T-helper 22 cell (primary cell): ENCODE measurements at places on chromosomes 3 and 15.

DNA sequence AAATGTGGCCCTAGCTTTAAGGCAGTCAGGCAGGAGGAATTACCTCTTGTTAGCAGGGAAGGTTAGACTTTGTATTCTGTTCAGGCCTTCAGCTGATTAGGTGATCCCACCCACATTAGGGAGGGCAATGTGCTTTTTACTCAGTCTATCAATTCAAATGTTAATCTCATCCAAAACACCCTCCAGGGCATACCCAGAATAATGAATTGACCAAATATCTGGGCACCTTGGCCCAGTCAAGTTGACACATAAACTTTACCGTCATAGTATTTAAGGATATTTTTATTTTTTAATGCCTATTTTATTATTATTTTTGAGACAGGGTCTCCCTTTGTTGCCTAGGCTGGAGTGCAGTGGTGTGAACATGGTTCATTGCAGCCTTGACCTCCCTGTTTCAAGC is 146.1 kb downstream of the PTPRG start:
- DNase-seq = no peak

- no peak for DNase-seq
Observed at GRCh38 chr3:177351757-177352158, 154.5 kb upstream of the TBL1XR1 start.

GRCh38 chr3:172752651-172753050 is 2.1 kb downstream of the ECT2 start:
- no peak for DNase-seq

DNA sequence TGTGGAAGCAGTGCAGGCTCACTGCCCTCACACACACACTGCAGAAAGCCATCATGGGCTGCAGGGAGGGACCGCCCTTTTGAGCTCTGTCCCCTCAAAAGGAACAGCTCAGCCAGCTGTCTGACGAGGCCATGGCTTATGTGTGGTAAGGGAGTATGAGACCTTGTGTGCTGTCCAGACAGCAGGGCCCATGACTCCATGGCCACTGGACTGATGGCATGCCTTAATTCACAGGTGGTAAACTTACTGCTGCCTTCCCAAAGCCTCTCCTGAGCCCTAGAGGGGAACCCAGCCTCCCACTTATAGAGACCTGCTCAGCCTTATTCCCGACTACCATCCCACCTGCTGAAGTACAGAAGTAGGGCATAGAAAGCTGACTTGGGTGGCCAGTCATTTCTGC is 5.6 kb downstream of the FAM240A start:
- no peak for DNase-seq

GRCh38 chr3:30578986-30579579 is 27.3 kb upstream of the TGFBR2 start:
- DNase-seq = no peak

GRCh38 chr15:68380456-68380855 is 51.5 kb downstream of the ITGA11 start:
- DNase-seq = no peak

DNA sequence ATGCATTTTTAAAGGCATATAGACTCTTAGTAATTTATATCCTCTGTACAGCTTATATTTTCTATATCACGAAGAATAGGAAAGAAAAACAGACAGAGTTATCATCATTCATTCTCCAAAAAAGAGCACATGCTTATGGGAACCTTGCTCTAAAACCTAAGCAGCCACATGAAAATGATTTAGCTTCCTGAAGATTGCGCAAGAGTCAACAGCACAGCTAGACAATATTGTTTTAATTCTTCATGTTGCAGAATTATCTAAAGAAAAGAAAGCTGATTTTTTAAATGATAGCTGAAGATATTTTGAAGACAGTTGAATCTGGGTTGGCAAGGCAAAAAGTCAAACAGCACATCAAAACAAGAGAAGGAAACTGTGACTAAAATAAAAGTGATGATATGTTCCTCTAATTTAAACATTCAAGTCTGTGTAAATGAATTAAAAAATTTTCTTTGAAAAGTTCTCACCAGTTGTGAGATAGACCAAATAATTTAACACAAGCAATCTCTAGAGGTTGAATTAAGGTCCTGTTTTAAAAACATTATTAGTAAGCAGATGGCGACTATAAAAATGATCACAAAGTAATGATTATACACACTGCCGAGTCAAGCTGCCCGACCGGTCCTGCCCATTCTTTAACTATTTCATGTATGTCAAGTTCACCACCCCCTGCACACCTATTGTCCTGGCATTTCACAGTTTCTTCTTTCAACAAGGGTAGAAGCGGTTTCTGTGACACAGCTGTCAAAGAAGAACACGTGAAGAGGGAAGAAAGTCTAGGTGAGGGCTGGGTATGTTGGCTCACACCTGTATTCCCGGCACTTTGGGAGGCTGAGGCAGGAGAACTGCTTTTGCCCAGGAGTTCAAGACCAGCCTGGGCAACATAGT is 74.2 kb upstream of the BHLHE40 start:
- no peak for DNase-seq

GRCh38 chr15:35080226-35080625 is 4.9 kb downstream of the NANOGP8 start:
- no peak for DNase-seq

- DNase-seq = no peak
Observed at GRCh38 chr3:99919694-99920093, 102.0 kb downstream of the CMSS1 start.

DNA sequence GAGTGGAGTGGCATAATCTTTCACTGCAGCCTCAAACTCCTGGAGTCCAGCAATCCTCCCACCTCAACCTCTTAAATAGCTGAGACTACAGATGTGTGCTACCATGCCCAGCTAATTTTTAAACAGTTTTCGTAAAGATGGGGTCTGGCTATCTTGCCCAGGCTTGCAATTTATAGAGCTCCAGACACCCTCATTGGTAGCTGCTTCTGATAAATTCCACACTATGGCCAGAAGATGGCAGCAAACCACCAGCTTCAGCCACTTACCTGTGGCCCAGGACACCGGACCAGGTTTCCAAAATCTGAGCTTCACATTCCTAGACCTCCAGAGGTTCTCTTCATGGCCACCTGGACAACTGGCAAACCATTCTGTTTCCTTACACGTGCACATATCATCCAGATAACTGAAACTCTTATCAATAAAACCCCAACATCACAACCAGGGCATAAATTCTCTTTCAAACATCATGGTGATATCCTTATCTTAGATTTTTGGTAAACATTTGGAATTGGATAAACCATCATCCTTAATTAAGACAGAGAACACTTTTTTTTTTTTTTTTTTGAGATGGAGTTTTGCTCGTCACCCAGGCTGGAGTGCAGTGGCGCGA is 28.9 kb downstream of the FBXW12 start:
- DNase-seq = peak; percentile 40

GRCh38 chr3:85342915-85343314 is 384.1 kb downstream of the CADM2 start:
- no peak for DNase-seq

DNA sequence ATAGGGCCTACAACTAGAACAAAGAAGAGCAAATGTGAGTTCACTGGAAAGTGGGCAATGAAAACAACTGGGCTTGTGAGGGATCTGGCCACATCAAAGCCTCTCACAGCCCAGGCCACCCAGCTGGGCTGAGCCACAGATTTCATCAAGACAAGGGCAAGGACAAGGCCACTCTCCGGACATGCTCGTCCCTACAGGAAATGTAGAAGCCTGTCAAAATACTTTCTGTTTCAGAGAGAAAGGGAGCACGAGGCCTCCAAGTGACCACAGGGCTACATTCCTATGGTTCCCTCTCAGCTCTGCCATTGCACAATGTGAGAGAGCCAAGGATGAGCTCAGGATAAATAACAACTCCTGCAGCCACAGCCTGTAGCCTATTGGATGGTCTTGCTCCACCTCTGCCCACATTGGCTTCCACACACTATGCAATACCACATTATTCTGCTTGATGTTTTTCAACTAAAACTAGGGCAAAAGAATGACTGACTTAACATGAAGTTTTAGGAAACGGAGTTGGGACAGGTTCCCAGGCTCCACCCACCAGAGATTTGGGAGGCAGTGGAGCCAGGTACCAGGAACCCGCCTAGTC is 12.1 kb downstream of the TBC1D2B start:
- no peak for DNase-seq

DNA sequence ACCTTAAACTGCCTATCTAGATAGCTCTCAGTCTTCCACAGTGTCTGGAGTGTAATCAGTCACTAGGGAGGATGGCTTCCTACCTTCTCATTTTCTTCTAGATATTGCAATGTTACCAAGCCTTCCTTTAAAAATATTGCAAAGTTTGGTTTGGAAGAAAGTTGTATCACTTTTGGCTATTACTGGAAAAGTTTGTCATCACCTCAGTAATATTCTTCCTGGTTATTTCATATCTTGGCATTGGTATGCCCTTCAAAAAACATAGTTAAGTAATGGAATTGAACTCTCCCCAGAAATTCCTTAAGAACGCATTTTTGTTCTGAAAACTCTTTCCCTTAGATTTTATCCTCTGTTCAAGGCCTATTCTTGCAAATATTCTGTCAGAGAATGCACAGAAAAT is 179.3 kb upstream of the MME start:
- DNase-seq = no peak

DNA sequence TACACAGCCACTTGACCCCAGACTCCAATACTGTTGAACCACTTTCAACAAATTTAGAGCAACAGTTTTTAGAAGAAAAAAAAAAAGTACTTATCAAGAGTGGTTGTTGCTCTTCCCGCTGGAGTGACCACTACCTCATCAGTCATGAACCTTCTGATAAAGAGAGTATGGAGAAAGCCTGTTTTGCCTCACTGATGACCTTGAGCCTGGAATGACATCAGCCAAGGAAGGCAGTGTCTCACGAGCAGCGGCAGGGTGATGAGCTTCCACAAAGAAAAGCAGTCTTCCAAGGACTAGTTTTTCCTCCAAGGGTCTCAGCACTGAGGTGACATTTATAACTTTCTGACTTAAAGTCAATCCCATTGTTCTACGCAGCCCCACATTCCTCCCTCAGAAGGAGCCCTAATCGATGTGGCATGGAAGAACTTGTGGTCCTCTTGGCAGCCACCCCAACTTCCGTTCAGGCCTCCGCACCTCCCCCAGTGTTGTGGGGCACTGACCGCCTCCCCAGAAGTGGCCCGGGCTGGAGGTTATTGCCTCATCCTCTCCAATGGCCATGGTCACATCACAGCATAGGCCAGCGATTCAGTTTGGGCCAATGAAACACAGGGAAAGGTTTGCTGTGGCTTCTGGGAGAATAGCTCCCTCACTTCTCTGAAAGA is 1.8 kb upstream of the CYP11A1 start:
- no peak for DNase-seq

GRCh38 chr3:182138393-182138792 is 426.7 kb downstream of the SOX2 start:
- no peak for DNase-seq

- DNase-seq = no peak
Observed at GRCh38 chr3:192867645-192868044, 50.0 kb downstream of the MB21D2 start.

GRCh38 chr3:147507638-147508286 is 98.6 kb downstream of the ZIC1 start:
- DNase-seq = no peak

- peak; percentile 57 for DNase-seq
Observed at GRCh38 chr3:100492059-100493006, at the start of gene TMEM45A. TMEM45A (plus strand) TSS chr3:100492619; CDS start chr3:100555212, 62,593 bp downstream.

GRCh38 chr3:21912711-21913110 is 161.7 kb upstream of the ZNF385D start:
- no peak for DNase-seq

- peak; percentile 46 for DNase-seq
Observed at GRCh38 chr15:40906991-40907802, 12.9 kb downstream of the VPS18 start.

GRCh38 chr15:67573194-67573593 is 30.7 kb downstream of the MAP2K5 start:
- no peak for DNase-seq

DNA sequence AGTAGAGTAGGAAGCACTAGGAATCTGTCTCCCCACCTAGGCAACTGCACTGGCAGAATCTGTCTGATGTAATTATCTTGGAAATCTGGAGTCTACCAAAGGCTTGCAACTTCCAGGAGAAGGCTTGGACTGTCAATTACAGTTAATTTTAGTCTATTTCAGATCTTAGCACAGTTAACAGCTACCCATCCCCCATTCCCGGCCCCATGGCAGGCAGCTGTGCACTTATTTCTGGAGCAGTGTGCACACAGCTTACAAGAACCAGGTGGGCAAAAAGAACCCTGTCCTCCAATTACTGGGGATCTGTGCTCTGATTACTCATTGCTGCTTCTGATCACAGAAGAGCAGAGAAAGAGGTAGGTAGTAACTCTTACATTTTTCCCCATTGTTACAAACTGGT is 12.3 kb upstream of the CDAN1 start:
- no peak for DNase-seq

GRCh38 chr15:67838789-67839332 is 984 bp downstream of the RNU6-1 start:
- DNase-seq = no peak

GRCh38 chr3:110752307-110752706 is 319.3 kb upstream of the NECTIN3 start:
- no peak for DNase-seq

DNA sequence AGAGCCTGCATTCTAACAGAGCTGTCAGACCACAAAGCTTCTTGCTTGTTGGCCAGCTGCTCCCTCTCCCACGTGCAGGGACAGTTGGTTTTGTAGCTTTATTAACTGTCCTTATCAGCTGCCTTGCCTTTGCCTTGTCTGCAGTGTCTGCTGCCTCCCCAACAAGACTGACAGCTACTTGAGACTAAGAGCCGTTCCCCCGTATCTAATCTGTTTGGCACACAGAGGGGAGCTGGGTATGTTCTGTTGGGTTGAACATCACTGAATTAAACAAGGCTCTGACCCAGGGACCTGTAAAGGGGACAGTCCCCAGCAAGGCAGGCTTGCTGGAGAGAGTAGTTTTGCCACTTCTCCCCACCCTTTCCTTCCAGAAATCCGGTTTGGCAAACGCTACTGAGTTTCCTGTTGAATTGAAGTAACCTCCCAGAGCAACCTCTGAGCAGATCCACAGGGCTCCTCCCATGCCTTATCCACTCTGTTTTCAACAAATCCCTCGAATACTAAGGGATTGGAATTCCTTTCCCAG is 116.1 kb downstream of the ANP32A start:
- no peak for DNase-seq

DNA sequence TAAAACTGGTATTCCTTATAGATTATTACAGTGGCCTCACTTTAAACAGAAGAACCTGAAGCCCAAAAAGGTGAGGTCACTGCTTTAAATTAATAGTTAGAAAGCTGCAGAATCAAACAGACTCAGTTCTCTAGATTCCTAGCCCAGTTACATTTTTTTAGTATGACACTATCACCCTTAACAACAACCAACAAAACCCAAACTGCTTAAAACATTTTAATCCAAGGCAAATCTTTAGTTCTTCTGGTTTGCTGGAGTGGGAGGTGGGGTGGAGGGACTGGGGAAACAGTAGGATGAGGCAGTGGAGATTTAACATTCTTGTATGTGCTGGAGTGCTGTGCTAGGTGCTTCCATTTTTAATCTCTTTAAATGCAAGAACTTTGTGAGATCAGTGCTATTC is 631.6 kb upstream of the KCNMB2 start:
- no peak for DNase-seq

DNA sequence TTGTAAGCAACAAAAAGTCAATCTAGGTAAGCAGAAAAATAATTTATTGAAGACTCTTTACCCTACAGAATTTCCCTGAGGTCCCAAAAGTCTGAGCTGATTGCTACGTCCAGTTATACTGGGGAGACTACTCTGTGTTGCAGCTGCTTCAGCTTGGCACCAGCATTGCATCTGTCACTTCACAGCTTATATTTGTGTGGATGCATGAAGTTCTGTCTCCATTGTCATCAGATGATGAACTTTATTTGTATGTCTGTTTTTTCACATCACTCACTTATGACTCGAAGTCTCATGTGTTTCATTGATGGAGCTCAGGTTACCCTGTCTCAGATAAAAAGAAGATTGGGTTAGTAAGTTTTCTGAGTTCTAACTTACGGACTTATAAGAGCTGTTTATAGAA is 75.3 kb upstream of the LRRFIP2 start:
- DNase-seq = no peak
